ENCODE measurements at places on chromosomes 11 and 22.

DNA sequence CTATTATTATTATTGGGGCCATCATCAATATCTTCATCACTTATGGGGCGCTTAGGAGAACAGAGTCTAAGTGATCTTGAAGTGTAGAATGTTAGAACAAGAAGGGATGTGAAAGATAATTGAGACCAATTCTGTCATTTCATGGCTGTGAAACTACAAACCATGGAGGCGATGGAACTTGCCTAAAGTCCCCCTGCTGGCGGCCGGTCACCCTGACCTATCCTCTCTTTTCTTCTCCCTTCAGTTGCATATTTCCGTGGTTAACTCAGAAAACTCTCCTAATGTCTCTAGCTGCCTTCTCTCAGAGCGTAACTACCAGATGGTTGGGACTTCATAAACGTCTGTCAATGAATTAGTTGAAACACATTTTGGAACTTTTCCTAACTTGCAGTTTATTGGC is 6.6 kb upstream of the OR4B1 start:
- DNase-seq: no peak
- no peaks in the 10 kb centered on the region for H3K4me1 ChIP-seq
- H3K4me3 ChIP-seq: no peak overlapping the region
- no peaks in the 10 kb centered on the region for H3K36me3 ChIP-seq
- peaks cover 11% of the 10 kb centered on the region for H3K27me3 ChIP-seq

GRCh38 chr11:15836795-15837194 is 519.6 kb downstream of the SOX6 start:
- no peaks in the 10 kb centered on the region for H3K36me3 ChIP-seq
- DNase-seq: no peak
- H3K27ac ChIP-seq: no peak overlapping the region

DNA sequence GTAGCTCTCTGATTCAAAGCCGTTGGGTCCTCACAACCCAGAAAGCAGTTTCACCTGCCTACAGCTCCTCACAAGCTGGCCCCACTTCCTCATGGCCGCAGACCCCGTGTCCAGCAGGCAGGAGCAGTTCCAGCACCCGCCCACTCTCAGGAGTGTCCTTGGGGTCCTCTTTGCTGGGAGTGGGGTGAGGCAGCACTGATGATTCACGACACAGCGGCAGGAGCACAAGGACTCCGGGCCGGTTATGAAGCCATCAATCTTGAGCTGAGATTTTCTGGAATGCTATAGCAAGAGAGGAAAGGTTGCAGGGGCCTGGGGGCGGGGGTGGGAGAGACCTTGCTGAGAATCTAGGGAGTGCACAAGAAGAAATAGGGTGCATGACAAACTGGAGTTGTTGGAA is 311.2 kb downstream of the NXPE2 start:
- no peaks in the 10 kb centered on the region for H3K4me1 ChIP-seq
- H3K4me3 ChIP-seq: no peak overlapping the region
- DNase-seq: no peak
- no peak overlapping the region for H3K27ac ChIP-seq
- H3K27me3 ChIP-seq: no peaks in the 10 kb centered on the region

DNA sequence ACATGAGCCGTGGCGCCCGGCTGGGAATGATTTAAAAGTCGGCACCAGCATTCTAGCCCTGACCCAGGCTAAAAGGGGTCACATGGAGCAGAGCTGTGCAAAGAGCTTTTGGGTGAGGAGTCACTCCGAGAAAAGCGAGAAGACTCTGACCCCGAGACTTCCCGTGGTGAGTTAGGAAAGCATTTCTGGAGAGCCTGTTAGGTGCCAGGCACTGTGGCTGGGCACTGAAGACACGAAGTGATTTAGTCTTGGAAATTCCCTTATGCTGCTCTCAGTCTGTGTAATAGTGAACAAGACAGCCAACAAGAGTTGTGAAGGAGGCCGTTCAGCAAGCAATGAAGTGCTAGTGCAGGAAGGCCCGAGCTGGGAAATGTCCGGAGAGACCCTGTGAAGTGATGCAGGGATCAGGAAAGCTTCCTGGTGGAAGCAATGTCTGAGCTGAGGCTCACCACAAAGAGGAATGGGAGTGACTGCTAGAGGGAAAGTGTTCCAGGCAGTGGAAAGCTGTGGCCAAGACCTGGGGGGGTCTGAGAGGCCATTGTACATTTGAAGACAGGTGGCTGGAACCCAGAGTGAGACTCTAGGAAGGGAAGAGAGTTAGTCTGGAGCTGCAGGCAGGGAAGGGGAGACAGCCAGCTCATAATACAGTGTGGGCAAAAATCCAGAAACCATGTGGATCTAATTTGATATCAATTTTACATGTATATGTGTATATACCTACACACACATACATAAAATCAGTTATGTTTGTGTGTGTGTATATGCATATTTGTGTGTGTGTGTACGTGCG is 31.6 kb downstream of the MARK2 start:
- peak overlapping the region; percentile 75 for H3K27ac ChIP-seq
- peak overlapping the region; percentile 33 for H3K4me3 ChIP-seq
- DNase-seq: no peak
- H3K36me3 ChIP-seq: peaks cover 12% of the 10 kb centered on the region

- H3K27me3 ChIP-seq: peaks cover 51% of the 10 kb centered on the region
- H3K27ac ChIP-seq: no peak overlapping the region
- no peak overlapping the region for H3K4me3 ChIP-seq
- no peak for DNase-seq
These were observed 10.9 kb downstream of the INS start for GRCh38 chr11:2149864-2150847.

DNA sequence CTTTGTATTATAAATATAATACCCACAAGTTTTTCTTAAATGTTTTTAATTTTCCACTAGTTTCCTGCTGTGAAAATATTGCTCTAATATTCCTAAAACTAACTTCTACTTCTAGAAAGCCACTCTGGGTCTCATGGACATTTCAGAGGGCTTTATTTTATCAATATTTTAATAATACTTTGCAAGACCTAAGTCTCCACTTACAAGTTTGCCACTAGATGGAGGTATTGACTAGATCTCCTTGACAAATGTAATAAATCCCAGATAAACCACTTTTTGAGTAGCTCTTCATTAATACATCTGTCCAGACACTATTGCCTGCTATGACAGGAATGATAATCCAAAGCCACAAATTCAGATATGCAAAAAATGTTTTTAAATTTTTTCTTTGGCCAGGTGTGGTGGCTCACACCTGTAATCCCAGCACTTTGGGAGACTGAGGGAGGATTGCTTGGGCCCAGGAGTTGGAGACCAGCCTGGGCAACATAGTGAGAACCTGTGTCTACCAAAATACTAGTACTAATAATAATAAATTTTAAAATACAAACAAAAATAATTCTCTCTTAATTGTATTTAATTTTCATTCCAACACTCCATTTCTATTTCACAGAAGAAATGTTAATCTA is 3.5 kb upstream of the ACAT1 start:
- H3K4me1 ChIP-seq: peaks cover 22% of the 10 kb centered on the region
- DNase-seq: no peak
- H3K27me3 ChIP-seq: no peaks in the 10 kb centered on the region
- no peak overlapping the region for H3K4me3 ChIP-seq
- H3K27ac ChIP-seq: no peak overlapping the region

- DNase-seq: no peak
- H3K27me3 ChIP-seq: peaks cover 15% of the 10 kb centered on the region
- peaks cover 8% of the 10 kb centered on the region for H3K4me1 ChIP-seq
- no peaks in the 10 kb centered on the region for H3K36me3 ChIP-seq
These were observed 4.8 kb upstream of the C11orf97 start for GRCh38 chr11:94507485-94507884.

GRCh38 chr11:115349335-115350017 is 154.7 kb downstream of the CADM1 start:
- no peaks in the 10 kb centered on the region for H3K36me3 ChIP-seq
- DNase-seq: no peak
- H3K27ac ChIP-seq: no peak overlapping the region
- no peak overlapping the region for H3K4me3 ChIP-seq
- peaks cover 3% of the 10 kb centered on the region for H3K27me3 ChIP-seq

- peak overlapping the region; percentile 97 for H3K4me3 ChIP-seq
These were observed 1.2 kb upstream of the HSPA8 start for GRCh38 chr11:123062892-123063825.

DNA sequence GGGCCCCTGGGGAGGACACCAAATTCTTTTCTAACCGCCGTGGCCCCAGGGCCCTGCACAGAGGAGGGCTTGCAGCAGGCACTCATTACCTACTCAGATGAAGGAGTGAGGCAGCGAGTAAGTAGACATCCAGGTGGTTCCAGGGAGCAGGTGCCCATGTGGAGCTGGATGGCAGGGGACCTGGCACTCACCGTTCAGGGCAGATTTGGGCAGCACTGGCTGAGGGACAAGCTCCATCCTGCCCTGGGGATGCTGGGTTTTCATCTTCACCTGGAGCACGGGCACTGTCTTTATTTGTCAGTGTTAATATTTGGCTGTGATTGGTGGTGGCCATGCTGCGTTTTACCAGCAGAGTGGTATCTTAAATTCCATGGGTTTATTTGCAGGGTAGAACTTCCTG is 1182.7 kb downstream of the BRD1 start:
- H3K27me3 ChIP-seq: no peaks in the 10 kb centered on the region
- no peak for DNase-seq
- no peak overlapping the region for H3K4me3 ChIP-seq
- H3K27ac ChIP-seq: no peak overlapping the region
- H3K36me3 ChIP-seq: no peaks in the 10 kb centered on the region

- no peaks in the 10 kb centered on the region for H3K27me3 ChIP-seq
- H3K36me3 ChIP-seq: no peaks in the 10 kb centered on the region
- H3K4me1 ChIP-seq: no peaks in the 10 kb centered on the region
- no peak overlapping the region for H3K4me3 ChIP-seq
- DNase-seq: no peak
These were observed 78.3 kb downstream of the BBOX1 start for GRCh38 chr11:27118949-27119348.

GRCh38 chr11:125481531-125481930 is 14.5 kb downstream of the FEZ1 start:
- H3K4me1 ChIP-seq: no peaks in the 10 kb centered on the region
- no peak overlapping the region for H3K4me3 ChIP-seq
- no peak for DNase-seq

GRCh38 chr11:113022262-113022661 is 61.0 kb downstream of the NCAM1 start:
- H3K4me3 ChIP-seq: no peak overlapping the region
- H3K27ac ChIP-seq: no peak overlapping the region
- H3K27me3 ChIP-seq: peaks cover 7% of the 10 kb centered on the region
- no peaks in the 10 kb centered on the region for H3K36me3 ChIP-seq

DNA sequence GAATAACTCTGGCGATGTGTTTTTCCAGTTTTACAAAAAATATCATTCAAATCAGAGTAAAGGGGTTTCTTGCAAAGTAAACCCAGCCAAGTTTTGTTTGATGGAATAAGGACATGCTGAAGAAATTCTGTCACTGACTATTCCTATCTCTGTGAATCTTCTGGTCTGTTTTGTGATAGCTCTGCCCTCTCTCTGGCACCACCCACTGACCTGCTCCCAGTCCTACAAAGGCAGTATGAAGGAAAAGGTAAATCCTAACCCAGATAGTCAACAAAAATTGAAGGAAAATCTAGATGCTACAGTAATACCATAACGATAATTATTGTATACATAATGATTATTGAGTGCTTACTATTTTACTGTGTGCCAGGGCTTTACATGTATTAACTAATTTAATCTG is 76.3 kb upstream of the TP53AIP1 start:
- no peaks in the 10 kb centered on the region for H3K27me3 ChIP-seq
- no peak overlapping the region for H3K27ac ChIP-seq
- no peaks in the 10 kb centered on the region for H3K36me3 ChIP-seq
- no peak overlapping the region for H3K4me3 ChIP-seq
- no peak for DNase-seq

GRCh38 chr22:49934160-49934890 is 15.9 kb downstream of the CRELD2 start:
- peak overlapping the region; percentile 57 for H3K4me3 ChIP-seq
- DNase-seq: no peak
- H3K27ac ChIP-seq: no peak overlapping the region
- H3K36me3 ChIP-seq: no peaks in the 10 kb centered on the region
- H3K4me1 ChIP-seq: peaks cover 46% of the 10 kb centered on the region

- H3K36me3 ChIP-seq: no peaks in the 10 kb centered on the region
- H3K4me1 ChIP-seq: peaks cover 1% of the 10 kb centered on the region
- no peak overlapping the region for H3K4me3 ChIP-seq
- DNase-seq: no peak
- no peak overlapping the region for H3K27ac ChIP-seq
These were observed 866.0 kb downstream of the BRD1 start for GRCh38 chr22:48961705-48962104.

GRCh38 chr11:13315517-13316432 is 38.2 kb downstream of the BMAL1 start:
- peaks cover 17% of the 10 kb centered on the region for H3K36me3 ChIP-seq
- DNase-seq: no peak
- no peaks in the 10 kb centered on the region for H3K27me3 ChIP-seq
- H3K27ac ChIP-seq: peak overlapping the region; percentile 39
- H3K4me3 ChIP-seq: no peak overlapping the region

Data from activated naive CD8-positive, alpha-beta T cell treated with anti-CD3 and anti-CD28 coated beads, Interleukin-2, amount 50 U/mL, for 24 hours (primary cell).